SK-N-MC (cell line): ENCODE measurements at places on chromosomes 1 and 21.

DNA sequence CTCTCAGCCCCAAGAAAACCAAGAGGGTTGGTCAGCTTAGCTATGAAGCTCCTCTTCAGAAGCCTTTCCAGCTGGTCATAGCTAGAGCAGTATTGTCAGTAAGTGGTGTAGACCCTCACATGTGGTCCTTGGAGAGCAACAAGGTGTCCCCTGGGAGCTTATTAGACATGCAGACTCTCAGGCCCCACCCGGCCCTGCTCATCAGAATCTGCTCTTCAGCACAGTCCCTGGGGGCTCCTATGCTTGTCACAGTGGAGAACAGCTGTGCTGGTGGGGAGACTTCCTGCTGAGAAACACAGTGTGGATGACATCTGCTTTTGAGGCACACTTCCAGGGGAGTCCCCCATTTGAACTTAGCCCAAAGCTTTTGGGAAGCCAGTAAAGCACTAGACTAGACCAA is 21.9 kb upstream of the NEK2 start:
- no peak for DNase-seq

GRCh38 chr1:110058591-110058990 is 11.9 kb downstream of the ALX3 start:
- no peak for DNase-seq

GRCh38 chr1:109764561-109765482 is 1.1 kb upstream of the EPS8L3 start:
- DNase-seq, result no peak

DNA sequence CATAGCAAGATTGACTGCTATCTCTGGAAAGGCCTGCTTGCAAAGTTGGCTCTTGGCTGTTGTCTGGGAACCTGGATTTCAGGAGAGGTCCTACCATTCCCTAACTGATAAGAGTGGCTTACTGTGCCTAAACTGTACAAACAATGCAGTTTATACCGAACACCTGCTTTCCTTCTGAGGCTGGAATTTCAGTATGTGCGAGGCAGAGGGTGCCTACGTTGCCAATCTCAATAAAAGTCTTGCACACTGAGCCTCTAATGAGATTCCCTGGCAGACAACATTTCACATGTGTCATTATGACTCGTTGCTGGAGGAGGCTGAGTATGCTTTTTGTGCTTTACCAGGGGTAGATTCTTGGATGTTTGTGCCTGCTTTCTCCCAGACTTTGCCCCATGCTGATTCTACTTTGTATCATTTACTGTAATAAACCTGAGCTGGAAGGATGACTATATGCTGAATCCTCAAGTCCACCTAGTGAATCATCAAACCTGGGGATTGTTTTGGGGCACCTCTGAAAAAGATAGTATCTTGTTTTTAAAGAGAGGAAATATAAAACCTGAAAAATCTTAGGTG is 58.9 kb upstream of the GNG4 start:
- DNase-seq, result no peak

DNA sequence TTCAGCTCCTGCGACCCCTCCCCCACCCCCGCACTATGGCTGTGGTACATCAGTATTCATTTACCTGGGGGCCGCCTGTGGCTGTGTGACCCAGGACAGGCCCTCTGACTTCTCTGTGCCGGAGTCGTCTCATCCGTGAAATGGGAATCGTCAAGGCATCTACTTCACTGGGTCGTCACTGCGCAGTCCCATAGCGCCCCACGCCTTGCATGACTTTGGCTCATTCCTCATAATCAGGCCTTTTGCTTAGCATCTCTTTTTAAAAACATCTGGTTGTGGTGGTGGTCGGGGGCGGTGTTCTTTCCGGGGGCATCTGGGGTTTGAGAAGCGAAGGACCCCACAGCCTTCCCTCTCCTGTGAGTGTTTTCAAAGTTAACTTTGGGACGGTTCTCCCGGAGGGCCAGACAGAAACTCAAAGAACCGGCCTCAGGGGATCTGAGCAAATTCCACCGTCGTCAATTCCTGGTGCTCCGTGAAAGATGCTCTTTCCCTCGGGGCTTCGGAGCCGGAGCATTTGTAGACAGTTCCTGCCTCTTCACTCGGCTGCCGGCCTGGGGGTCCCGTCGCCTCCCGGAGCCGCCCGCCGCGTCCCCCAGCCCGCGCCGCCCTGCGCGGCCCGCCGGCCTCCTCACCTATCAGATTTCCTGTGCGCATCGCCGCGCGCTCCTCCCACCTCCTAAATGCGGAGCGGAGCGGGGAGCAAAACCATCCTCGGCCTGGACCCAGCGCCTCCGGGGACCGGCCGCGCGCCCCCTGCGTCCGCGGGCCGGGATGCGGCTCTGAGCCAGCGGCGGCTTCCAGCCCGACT is at the start of gene B3GALT5:
B3GALT5 (plus strand) TSS at position 708 of the 808 bp plus-strand sequence. CDS start 47,620 bp downstream, outside the sequence.
- no peak for DNase-seq

GRCh38 chr1:2962061-2962460 is 59.2 kb upstream of the ACTRT2 start:
- no peak for DNase-seq

DNA sequence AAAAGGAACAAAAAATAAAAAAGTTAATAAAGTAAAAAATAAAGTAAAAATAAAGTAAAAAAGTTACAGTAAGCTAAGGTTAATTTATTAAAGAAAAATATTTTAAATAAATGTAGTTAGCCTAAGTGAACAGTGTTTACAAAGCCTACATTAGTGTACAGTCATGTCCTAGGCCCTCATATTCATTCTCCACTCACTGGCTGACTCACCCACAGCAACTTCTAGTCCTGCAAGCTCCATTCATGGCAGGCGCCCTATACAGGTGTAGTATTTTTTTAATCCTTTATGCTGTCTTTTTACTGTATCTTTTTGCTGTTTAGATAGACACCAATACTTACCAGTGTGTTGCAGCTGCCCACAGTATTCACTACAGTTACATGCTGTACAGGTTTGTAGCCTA is 12.4 kb downstream of the ADAR start:
- DNase-seq, result no peak

DNA sequence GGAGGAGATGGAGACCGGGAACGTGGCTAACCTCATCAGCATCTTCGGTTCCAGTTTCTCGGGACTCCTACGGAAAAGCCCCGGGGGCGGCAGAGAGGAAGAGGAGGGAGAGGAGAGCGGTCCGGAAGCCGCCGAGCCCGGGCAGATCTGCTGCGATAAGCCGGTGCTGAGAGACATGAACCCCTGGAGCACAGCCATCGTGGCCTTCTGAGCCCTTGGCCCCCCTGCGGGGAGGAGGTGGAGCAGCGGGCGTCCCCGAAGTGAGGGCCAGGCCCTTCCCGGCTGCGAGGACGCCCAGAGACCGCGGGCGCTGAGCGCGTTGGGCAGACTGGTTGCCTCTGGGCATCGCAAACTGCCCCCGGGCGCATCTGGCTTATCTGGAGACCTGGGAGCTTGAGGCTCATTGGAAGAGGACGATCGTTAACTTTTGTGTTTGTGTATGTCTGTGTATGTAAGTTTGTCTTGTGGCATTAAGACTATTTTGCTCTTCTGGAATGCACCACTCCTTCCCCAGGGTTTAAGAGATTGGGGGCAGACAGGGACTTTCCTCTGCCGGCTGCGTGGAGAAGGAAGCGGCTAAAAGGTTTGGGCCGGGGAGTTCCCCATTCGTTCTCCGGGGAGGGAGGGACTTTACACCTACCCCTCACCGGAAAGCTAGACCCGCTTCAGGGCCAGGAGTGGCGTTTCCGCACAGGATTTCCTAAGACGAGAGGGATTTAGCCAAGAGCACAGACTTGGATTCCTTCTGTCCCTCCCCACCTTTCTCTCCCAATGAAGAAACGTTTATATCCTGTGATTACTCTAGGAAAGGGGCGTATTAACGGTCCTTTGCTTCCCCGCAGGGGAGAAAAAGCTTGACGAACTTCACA is 1.4 kb downstream of the IER5 start:
- DNase-seq, result no peak

GRCh38 chr1:57655161-57655560 is 231.3 kb upstream of the DAB1 start:
- DNase-seq, result no peak

GRCh38 chr1:229107304-229107815 is 163.6 kb upstream of the RAB4A start:
- no peak for DNase-seq

- peak; percentile 96 for DNase-seq
Observed at GRCh38 chr1:1858382-1859086, 32.4 kb downstream of the GNB1 start.
